CD4-positive, alpha-beta memory T cell (primary cell): ENCODE measurements at places on chromosomes 12 and 14.

GRCh38 chr14:98564006-98564405 is 708.0 kb downstream of the BCL11B start:
- DNase-seq: no peak

DNA sequence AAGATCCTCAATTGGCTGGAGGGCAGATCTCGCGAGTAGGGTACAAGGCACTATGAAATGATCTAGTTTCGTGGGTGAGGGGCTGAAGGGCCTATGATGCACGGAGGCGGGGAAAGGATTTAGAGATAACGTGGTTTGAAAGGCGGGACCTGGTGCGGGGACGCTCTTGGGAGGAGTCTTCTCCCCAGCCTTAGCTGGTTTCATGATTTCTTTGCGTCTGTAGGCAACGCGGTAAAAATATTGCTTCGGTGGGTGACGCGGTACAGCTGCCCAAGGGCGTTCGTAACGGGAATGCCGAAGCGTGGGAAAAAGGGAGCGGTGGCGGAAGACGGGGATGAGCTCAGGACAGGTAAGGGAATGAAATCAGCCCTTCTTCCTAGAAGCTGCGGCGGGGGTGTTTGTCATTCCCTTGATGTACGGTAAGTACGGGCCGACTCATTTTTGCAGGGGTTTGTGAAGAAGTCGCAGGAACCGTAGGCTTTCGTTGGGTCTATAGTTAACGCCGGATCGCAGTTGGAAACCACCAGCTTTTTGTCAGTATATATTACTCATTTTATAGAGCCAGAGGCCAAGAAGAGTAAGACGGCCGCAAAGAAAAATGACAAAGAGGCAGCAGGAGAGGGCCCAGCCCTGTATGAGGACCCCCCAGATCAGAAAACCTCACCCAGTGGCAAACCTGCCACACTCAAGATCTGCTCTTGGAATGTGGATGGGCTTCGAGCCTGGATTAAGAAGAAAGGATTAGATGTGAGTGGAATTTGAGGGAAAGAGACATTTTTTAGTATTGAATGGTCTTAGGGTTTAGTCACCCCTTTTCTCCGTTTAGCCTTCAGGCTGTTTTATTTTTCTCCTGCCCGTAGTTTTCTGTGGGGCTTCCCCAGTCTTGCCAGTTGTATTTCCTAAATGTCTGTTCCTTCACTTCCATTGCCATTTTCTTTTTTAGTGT is 602 bp downstream of the APEX1 start:
- no peak for DNase-seq

DNA sequence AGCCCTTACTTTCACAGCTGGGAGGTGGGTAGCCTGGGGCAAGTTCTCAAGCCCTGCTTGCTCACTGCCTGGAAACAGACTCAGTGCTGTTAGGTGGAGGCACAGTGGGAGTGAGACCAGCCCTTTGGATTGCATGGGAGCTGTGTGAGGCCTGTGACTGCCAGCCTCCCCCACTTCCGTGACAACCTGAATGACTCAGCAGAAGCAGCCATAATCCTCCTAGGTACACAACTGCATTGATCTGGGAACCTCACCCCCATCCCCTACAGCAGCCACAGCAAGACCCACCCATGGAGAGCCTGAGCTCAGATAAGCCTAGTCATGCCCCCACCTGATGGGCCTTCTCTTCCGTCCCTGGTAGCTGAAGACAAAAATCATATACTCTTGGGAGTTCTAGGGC is 26.4 kb downstream of the ALG10 start:
- DNase-seq: no peak

GRCh38 chr14:41636492-41637392 is 30.1 kb downstream of the LRFN5 start:
- DNase-seq: no peak

DNA sequence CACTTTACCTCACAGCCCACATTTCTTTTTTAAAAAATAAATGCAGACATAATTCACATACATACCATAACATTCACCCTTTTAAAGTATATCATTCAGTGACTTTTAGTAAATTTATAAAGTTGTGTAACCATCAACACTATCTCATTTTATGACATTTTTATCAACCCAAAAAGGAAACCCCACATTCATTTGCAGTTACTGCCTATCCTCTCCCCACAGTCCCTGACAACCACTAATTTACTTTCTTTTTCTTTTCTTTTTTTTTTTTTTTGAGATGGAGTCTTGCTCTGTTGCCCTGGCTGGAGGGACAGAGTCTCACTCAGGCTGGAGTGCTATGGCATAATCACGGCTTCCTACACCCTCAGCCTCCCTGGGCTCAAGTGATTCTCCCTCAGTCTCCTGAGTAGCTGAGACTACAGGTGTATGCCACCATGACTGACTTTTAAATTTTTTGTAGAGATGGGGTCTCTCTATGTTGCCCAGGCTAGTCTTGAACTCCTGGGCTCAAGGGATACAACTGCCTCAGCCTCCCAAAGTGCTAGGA is 1.5 kb upstream of the EP400 start:
- no peak for DNase-seq

GRCh38 chr12:123393747-123394146 is 9.8 kb downstream of the KMT5A start:
- no peak for DNase-seq

DNA sequence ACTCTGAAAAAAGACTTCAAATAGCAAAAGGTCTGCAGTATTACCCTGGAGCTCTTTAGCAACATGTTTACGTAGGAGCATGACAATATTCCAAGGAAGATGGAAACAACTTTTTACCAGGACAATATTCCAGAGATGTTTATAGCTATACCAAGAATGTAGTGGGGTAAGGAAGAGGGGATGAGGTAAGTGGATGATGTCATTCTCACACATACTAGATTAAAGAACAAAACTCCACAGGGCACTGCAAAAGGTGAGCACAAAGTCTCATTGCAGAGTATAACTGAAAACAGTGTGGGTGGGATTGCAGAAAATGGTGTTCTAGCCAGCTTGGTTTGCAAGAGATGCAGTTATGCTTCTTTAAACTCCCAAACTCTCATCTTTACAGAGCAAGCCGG is 8.4 kb downstream of the CMTM5 start:
- DNase-seq: no peak

GRCh38 chr12:124294780-124295341 is at the start of gene RFLNA:
Gene RFLNA (plus strand): TSS chr12:124295093. CDS start chr12:124295430, 337 bp downstream.
- DNase-seq: no peak
